ENCODE measurements at places on chromosomes 6 and 20. TPM values are rescaled to one million over a fixed set of nuclear protein-coding genes. Genes with fewer than 3 reads are reported as not detected.

DNA sequence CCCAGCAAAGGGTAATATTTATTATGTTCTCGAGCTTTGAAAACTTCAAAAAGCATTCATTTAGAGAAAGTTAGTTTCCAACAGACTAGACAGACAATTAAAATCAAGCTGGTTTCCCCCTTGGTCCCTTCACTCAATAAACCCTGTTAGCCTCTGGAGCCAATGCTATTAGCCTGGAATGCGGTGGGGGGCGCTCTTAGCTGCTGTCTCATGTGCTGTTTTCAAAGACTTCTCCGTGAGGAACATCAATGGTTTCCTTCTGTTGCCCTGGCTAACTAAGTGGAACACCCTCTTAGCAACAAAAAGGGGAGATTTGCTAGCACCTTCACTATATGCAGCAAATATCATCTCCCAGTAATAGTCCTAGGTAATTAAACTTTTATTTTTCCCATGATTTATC is 86.4 kb downstream of the LY86 start:
- DNase-seq, result no peak

- peak; percentile 52 for DNase-seq
These were observed 532.6 kb upstream of the JARID2 start for GRCh38 chr6:14713008-14713960.

DNA sequence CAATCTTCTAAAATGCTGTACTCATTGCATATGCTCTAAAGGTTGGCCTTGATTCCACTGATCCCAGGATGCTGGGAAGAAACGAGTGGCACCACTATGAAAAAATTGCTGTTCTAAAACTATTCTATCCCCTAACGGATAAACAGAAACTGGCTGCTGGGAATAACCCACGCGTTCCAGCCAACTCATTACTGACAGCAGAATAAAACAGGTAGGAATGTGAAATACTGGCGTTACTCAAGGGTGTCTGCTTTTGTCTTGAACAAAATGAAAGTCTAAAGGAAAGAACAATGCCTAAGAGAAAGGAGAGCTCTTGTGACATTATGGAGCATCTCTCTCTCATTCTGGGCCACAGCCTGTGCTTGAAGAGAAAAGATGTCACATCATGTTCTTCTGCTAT is 26.1 kb downstream of the GPR63 start:
- DNase-seq, result no peak

- DNase-seq, result peak; percentile 55
These were observed 18.3 kb downstream of the ZMYND8 start for GRCh38 chr20:47338131-47338628.

- no peak for DNase-seq
These were observed 565.7 kb upstream of the BTBD3 start for GRCh38 chr20:11352041-11352440.

GRCh38 chr6:63529498-63529897 is 42.8 kb upstream of the LOC128125822 start:
- DNase-seq, result no peak

- DNase-seq, result no peak
These were observed 154.0 kb downstream of the PDSS2 start for GRCh38 chr6:107305391-107305790.

GRCh38 chr6:21885532-21886114 is 292.1 kb downstream of the SOX4 start:
- DNase-seq, result peak; percentile 67

DNA sequence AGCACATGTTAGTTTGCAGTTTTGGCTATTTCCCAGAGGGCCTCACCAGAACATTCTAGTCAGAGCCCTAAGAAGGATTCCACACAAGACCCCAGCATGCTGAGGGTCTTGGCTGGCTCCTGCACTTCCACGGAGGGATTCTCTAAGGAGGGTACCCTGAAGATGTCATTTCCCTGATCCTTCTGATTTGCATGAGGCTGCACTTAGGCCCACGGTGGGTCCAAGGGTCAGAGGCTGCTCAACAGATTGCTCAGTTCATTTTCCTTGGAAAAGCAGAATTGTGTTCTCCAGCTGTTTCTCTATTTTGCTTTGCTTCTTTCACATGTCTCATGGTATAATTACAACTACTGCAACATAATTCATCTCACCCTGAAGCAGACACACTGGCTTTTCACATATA is 22.2 kb downstream of the PREP start:
- no peak for DNase-seq

GRCh38 chr6:20891161-20891560 is 356.9 kb downstream of the CDKAL1 start:
- no peak for DNase-seq

- DNase-seq, result no peak
These were observed 384.1 kb downstream of the LAMA2 start for GRCh38 chr6:129267028-129267427.

- DNase-seq, result no peak
These were observed 24.1 kb upstream of the SULF2 start for GRCh38 chr20:47809161-47809960.

- DNase-seq, result no peak
These were observed 294.0 kb downstream of the ADGB start for GRCh38 chr6:146892613-146893401.

GRCh38 chr20:32019563-32020463 is 9.6 kb downstream of the CCM2L start:
- no peak for DNase-seq

DNA sequence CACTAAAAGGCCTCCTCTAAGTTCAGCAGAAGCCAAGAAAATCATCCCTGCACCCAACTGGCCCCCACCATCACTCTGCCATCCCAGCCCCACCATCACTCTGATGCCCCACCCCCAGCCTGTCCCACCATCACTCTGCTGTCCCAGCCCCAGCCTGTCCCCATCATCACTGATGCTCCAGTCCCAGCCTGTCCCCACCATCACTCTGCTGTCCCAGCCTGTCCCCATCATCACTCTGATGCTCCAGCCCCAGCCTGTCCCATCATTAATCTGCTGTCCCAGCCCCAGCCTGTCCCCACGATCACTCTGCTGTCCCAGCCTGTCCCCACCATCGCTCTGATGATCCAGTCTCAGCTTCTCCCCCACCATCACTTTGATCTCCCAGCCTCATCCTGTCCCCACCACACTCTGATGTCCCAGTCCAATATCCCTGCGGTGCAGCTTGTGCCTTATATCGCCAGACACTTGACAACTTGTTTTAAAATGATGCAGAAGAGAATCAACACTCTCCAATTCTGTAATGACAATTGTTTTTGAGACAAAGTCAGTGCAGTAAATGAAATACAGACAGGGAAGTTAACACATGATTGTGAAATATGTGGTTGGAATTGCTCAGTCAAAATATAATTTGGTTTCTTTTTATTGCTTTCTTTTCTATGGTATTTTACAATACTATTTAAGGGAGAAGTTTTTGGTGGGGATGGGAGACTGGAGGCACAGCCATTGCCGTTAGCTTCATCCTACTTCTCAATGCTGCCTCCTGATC is 100.8 kb downstream of the TNFAIP3 start:
- DNase-seq, result no peak

DNA sequence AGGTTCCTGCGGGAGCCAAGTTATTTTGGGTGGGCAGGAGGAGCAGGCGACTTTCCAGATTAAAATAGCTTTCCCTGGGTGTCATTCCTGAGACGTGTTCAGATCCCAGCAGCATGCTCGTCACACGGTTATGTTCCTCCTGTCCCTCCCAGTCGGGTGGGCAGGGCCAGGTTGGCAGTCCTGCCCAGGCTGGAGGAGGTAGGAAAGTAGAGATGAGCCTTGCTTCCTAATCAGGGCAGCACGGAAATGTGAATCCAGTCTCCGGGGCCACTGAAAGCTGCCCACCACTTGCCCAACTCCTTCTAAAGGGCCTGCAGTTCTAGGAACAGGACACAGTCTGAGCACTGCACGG is 137.0 kb downstream of the MRPL14 start:
- DNase-seq, result peak; percentile 49

DNA sequence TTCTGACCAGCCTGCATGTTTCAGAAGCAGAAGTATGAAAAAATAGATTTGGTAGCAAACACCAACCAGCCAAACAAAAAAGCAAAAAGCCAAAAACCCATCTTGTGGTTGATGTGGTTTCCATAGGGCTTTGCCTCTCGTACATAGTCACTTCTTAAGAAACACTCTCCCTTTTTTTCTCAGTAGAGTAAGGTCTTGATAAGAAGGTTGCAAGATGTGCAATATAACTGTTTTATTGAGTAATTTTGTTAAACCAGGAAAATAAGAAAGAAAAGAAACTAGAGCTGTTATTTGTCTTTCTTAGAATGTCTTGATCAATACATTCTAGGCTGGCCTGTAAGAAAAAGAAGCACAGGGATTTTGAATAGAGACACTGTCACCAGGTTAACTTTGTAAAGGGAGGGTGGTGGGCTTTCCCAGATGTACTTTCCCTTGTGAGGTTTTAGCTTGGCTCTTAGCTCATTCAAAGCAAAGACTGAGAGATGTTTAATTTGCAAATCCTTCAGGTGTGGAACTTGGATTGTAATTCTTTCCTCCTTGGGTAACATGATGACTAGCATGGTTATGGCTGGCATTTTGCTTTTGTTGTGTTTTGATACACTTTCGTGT is 49.7 kb downstream of the AKAP12 start:
- no peak for DNase-seq

DNA sequence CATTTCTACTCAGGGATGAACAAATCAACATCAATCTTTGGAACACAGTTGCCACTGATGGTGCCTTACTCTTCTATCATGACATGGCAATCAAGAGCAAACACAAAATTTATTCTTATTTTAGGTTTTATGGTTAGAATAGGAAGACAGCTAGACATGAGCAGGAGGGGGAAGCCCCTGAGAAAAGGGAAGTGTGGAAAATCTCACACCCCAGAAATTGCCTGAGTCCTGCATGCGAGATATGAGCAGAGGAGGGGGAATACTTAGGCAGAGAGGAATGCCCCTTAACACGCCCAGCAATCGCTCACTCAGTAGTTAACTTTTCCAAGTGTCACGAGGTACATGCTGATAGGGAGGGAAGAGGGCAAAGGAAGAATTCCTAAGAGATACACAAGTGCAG is 79.3 kb downstream of the PLG start:
- DNase-seq, result no peak

DNA sequence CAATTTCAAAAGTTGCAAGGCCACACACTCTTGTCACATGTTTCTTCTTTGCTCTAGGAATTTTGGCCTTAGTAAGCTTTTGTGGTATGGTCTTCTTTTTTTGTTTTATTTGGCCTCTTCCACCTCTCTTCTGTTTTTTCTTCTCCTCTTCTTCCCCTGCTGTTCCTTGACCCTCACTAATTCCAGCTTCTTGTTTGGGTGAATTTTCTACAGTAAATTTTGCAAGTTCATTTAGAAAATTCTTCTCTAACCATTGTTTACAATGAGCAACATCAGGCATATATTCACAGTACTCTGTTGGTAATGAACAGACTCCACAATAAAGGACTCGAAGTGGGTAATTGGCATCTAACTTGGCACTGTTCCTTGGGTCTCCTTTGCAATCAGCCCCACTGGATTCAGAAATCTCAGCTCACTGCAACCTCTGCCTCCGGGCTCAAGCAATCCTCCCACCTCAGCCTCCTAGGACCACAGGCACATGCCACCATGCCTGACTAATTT is 5.0 kb downstream of the ASIP start:
- no peak for DNase-seq

GRCh38 chr6:18424201-18424600 is 37.1 kb downstream of the RNF144B start:
- DNase-seq, result no peak

- DNase-seq, result no peak
These were observed 6.3 kb downstream of the OXT start for GRCh38 chr20:3077618-3078134.

DNA sequence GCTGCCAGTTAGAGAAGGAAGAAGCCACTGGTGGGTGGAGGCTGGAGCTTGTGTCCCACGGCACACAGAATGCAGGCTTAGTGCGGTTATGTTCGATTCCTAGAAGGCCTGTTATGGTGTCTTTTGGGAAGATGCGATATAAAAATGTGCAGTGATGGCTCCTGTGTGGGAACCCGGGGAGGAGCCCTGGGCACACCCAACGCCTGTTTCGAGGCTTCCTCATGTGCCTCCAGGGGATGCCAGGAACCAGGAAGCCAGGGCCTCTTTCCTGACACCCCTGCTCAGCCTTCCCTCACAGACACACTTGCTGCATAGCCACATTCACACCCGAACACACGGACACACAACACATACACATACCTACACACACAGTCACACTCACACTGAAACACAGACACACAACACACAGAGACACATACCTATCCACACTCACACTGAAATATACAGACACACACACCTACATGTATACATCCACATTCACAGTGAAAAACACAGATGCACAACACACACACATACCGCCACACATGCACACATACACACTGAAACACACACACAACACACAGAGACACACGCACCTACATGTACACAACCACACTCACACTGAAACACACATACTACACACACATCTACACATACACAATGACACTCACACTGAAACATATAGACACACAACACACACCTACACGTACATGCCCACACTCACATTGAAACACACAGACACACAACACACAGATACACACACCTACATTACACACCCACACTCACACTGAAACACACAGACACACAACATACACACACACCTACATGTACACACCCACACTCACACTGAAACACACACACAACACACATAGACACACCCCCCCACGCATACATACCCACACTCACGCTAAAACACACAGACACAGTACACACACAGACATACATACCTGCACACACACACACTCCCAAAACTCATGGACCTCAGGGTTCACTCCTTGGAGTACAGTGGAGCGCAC is 1.2 kb upstream of the CST11 start:
- no peak for DNase-seq

- DNase-seq, result no peak
These were observed 117.3 kb downstream of the MYB start for GRCh38 chr6:135298455-135298854.

DNA sequence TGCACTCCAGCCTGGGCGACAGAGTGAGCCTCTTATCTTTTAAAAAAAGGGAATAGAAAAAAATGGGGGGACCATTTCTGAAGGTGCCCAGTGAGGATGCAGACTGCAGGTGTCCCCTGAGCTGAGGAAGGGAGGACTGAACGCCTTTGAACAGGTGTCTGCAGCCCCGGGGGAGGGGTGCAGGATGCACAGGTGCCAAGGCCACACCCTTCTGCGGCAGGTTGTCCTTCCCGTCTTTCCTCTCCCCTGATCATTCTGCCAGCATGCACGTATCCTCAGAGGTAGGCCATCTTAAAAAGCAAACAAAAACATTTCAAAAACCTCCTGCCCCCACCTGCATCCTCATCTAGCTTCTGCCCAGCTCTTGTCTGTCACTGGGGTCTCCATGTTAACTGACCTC is 101.3 kb downstream of the MTHFD1L start:
- DNase-seq, result no peak

HCRTR2 gene
- total RNA-seq, result not detected

SGK2 gene
- 0.38 TPM for total RNA-seq

XRN2 gene
- 31.7 TPM for total RNA-seq

TXLNB gene
- 125 TPM for total RNA-seq

VSX1 gene
- 0.30 TPM for total RNA-seq

IMPG1 gene
- not detected for total RNA-seq

COL9A3 gene
- total RNA-seq, result 2.7 TPM

GPLD1 gene
- 1.0 TPM for total RNA-seq

MUC21 gene
- total RNA-seq, result not detected

PIGT gene
- total RNA-seq, result 113 TPM

SPAG4 gene
- 2.3 TPM for total RNA-seq

SMPD2 gene
- total RNA-seq, result 4.1 TPM

Data from Right ventricle myocardium superior (tissue), 1 donor.